Jurkat, Clone E6-1 (cell line): ENCODE measurements at places on chromosomes 11 and 22.

GRCh38 chr22:22235558-22235957, 9.0 kb upstream of the VPREB1 start:
- DNase-seq, result no peak

DNA sequence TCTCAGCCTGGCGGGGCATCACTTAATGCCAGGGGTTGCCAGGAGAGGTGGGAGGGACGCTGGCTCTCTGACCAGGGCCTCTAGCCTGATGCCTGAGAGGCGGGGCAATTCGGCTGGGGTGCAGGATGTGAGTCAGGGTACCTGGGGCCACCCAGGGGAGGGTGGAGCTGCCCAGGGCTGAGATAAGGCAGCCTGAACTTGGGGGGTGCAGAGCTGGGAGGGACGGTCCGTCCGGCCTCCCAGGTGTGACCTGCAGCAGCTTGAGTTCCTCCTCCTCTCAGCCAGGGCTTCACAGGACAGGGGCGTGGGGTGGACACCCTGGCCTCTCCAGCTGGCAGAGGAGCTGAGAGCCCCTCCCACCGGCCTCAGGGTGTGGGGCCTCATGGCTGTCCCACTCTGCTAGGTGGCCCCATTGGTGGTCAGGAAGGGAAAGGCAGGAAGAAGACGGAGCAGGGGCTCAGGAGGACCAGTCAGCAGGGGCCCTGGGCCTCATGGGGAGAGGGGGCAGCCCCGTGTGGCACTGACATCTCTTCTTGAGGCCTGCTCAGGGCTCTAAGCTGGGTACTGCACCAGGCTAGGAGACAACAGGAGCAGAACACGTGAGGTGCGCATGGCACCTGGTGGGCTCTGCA, 942 bp upstream of the RPS6KA4 start:
- no peak for DNase-seq

GRCh38 chr11:11605821-11606450, 15.9 kb downstream of the GALNT18 start:
- DNase-seq, result no peak

DNA sequence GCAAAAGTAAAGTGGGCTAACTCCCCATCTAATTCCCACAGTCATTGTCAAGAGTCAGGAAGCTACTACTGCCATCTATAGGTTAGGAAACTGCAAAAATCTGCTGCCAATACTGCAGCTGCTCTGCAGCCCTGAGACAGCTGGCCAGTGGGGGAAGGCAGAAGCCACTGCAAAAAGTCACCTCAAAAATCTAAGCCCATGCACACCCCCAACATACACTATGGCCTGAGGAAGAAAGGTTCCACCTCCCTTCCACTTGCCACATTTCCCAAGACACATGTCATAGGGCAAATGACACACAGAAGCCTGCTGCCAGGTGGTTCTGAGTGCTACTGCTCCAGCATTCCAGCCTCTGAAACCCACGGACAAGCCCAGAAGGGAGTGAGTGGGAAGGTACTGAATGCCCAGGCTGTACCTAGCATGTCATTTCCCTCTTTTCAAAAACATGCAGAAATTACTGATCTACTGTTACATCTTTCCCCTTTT, 36.9 kb downstream of the DGCR2 start:
- DNase-seq, result no peak

- no peak for DNase-seq
These were observed 2.3 kb upstream of the MALAT1 start for GRCh38 chr11:65496304-65497140.

DNA sequence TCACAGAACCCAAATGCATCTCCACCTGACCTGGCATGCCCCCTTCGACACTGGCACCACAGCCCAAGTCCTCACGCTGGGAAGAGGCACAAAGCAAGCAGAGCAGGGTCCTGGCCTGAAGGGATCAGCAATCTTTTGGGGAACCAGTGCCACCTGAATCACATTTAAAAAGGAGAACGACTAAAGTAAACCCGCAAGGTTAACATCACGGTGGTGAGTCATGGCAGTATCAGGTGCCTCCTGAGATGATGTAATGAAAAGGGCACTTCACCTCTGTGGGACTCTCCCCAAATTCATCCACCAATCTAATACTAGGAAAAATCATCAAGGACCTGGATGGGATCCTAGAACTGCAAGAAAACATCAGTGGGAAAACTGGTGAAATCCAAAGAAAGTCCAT, 44.9 kb downstream of the PACSIN2 start:
- DNase-seq, result no peak
